ENCODE measurements at places on chromosomes 2 and 18.
A peak's percentile ranks its signal among the peaks of the same experiment; 100 is the strongest.

DNA sequence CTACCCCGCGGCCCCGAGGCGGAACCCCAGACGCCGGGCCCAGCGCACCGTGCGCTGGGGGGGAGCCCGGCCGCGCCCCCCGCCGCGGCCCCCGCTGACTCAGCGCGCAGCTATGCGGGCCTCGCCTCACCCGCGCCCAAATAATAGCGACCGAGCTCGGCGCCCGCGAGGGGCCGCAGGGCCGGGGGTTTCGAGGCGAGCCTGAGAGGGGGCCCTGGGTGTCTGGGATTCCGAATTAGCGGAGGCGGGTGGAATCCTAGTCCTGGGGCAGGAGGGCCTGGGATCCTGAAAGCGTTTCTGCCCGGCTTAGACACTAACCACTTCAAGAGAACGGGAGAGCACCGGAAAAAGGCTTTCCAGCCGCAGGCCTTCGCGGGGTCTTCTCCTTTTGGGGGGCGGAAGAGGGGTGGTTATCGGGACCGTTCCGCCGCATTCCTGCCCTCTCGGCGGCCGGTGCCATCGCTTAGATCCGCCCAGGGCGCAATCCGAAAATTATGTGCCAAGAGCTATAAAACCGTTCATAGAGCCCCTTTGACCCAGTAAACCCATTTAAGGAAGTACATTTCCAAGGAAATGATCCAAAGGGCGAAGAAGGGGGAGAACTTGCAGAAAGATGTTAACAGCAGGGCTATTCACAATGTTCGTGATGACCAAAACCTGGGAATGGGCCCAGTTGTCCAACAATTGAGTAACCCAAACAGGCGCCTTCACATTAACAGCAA is 681 bp upstream of the ROCK2 start:
- DNase-seq, result no peak

DNA sequence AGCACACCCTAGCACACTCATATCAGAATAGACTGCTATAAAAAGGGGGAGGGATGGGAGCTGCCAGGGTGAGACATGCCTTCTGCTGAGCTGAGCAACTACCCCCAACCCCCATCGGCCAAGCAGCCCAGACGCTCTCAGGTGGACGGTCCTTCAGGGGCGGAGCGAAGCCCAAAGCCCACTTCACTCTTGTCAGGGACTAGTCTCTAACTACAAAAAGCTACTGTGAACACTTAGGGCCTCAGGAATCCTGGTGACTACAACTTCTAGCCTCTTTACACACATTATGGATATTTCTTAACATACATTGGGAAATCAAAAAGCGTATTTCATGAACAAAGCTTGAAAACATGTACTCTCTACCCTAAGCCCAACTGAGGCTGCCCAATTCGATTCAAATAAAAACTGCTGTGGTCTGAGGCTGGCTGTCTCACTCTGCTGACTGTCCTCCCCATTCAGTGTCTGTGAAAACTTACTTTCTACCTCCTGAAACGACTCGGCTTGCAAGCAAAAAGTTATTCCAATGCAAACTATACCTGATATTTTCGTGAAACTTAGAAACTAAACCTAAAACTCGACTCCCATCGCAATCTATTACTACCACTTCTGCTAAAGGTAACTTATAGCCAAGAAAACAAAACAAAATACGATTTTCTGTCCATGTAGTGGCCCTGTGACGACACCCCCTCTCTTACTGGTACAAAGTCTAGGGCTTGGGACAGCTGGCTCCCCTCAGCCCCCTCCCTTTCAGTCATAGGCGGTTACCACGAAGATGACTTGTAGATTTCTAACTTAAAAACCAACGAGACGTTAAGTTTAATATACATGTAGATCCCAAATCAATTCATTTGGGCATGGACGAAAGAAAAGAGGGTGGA is 1.2 kb downstream of the SERTAD2 start:
- DNase-seq, result no peak

DNA sequence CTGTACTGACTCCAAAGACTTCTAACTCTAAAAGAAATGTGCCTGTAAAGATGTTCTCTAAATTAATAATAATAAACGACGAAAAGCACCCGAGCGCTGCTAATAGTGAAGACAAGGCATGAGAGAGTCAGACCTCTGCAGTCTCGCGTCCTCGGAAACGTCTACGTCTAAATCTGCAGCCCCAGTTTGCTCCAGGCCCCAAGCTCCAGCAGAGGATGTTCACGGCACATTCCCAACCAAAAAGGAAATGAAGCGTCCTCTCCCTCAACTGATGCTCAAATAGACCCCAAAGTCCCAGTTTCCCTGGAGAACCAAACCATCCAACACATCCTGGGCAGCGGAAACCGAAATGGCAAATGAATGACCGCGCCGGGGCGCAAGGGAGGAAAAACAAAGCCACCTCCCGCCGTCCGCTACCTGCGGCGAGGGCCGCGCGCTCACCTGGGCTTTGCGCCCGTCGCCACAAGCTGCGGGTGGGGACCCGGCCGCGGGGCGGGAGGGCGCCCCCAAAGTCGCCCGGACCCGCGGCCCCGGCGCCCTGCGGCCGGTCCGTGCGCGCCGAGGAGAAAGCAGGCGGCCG is 47.1 kb upstream of the CCDC150 start:
- DNase-seq, result peak; percentile 57

- DNase-seq, result no peak
Observed at GRCh38 chr2:152385650-152386049, 50.7 kb downstream of the FMNL2 start.

DNA sequence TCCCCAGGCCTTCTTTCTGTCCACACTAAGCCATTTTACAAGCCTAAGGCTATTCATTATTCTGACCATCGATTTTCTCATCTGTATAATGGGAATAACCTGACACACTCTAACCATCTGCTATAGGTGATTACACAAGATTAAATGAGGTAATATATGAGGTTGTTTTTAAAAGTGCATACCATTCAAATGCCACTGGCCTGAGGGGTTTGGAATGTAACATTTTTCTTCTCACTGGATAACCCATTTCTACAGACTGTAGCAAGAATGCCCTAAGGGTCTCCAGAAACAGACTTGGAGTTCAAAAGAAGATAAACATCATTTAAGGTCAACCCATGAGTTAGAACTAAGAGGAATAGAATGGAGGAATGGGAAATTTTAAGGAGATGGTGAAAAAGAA is 111.7 kb upstream of the SETBP1 start:
- no peak for DNase-seq

DNA sequence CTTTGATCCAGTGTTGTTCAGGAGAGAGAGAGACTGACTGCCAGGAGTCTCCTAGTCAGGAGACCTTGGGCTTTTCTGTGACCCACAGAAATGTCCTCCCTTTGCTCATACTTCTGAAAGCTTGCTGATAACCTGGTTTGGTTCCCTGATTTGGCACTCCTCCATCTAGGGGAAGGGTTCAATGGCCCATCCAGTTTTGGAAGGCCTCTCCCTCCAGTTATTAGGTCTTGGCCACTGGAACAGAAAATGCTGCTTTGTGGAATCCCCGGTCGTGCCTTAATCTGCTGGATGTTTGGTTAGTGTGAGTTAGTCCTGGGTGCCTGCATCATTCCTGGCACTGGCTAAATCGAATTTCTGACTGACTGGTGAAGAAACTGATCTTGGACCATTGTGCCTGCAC is 35.7 kb downstream of the KDM3A start:
- no peak for DNase-seq

DNA sequence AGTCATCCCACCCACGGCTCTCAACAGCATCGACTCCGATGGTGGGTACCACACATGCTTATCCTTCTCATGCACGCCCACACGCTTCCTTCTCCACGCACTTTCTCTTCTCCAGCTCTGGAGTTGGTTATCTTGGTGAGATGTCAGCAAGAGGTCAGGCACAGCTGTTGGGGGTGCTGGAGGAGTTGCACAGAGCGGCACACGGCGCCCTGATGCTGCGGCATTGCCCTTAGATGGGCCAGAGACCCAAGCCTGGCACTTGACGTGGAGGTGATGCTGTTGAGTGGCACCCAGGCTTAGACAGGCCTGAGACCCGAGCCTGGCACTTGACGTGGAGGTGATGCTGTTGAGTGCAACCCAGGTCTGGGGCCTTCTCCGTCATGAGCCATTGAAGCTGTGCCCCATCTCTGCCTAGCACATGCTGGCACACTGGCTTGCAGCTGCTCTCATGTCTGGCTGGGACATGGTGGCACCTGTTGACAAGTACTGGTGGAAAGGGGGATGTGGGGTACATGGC is 83.2 kb downstream of the DGKD start:
- DNase-seq, result no peak

GRCh38 chr2:46024146-46024779 is 272.9 kb upstream of the EPAS1 start:
- no peak for DNase-seq

GRCh38 chr2:72136331-72136730 is 11.3 kb downstream of the CYP26B1 start:
- peak; percentile 56 for DNase-seq

DNA sequence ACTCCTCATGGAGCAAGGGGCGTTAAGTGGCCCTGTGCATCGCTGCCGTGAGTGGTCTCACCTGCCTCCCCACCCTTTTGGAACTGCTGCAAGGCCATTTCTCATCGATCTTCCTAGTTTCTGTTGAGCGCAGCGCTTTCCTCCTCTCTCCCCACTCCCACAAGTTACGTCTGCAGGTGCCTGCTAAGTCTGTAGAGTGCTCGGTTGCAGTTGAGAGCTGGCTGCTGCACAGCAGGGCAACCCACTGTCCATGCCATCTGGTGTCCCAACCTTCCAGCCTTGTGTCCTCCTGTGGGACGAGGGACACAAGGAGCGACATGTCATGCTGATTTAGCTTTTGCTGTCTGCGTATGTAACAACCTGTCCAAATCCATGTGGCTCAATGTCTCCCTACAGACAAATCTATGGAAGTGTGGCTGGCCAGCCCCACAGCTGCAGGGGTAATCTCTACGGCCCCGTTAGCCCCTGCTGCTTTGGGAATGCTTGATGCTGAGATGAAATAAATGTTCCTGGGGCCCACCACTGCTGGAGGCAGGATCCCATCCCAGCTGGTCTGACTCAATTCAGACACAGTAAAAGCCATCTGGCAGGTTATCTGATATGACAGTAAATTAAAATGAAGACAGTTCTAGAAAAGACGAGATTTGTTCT is 68.1 kb upstream of the TCF7L1 start:
- DNase-seq, result peak; percentile 55

GRCh38 chr2:120365236-120365793 is 19.4 kb downstream of the INHBB start:
- DNase-seq, result no peak

DNA sequence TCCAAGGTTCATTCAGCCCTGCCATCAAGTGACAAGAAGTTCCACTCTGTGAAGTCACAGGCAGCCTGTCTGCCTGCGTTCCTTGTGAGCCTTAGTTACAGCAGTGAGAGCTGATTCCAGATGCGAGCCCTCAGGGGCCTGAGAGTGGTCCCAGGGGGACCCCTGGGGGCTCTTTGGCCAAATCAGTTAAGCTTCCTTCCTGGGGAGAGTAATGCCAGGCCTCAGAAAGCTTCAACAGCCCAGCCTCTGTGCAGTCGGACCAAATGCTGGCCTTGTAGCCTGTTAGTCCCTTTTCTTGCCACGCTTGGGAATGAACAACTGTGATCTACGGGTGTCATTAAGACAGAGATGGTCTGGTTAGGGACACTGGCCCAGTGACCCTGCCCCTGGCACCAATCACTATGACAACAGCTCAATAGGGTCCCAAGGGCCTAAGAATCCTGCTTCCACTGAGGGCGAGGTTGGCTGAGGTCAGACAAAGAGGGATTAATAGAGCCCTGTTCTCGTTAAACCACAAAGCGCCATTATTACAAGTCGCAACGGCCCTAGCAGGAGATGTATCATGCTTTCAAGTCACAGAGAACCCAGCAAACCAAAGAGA is 50.9 kb downstream of the HS1BP3 start:
- peak; percentile 20 for DNase-seq

GRCh38 chr18:61770279-61770678 is 122.5 kb downstream of the RNF152 start:
- no peak for DNase-seq

- peak; percentile 40 for DNase-seq
Observed at GRCh38 chr2:21270708-21271122, 146.9 kb downstream of the TDRD15 start.

DNA sequence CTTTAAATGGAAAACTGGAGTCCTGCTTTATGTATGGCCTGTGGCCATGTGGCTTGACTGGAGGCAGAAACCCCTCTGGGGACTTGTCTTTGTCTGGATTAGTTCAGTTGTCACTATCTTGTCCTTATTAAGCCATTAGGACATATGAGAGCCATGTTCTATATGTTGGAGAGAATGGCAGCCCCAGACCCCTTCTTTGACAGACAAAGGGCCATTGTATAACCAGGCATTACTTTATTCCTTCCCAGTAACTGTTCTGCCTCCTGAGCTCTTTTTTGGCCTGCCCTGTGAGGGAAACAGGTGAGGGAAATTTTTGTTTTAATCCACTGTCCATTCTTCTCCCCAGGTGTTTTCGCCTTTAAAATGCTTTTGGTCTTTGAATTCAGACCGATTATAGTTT is 43.3 kb downstream of the FSHR start:
- DNase-seq, result no peak

GRCh38 chr2:54370405-54371104 is 85.6 kb upstream of the SPTBN1 start:
- DNase-seq, result no peak

DNA sequence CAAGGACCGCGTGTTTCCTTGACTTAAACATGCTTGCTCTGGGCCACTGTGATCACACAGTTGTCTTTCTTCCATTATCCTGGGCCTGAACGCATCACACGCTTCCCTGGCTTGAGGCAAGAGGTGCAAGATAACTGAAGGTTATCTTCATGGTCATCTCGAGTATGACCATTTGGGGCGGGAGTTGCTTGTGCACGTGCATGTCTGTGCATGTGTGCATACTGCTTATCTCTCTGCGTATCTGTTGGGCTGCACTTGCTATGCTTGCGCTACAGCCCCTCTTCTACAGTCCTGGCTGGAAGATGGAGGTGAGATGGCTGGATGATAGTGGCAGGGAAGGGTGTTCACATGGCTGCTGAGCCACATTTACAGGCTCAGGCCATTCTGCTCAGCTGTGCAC is 27.2 kb upstream of the EFR3B start:
- no peak for DNase-seq

- DNase-seq, result no peak
Observed at GRCh38 chr18:1062588-1062987, 157.9 kb downstream of the ADCYAP1 start.

- DNase-seq, result no peak
Observed at GRCh38 chr2:14047491-14047890, 585.0 kb upstream of the LRATD1 start.

GRCh38 chr2:76448956-76449355 is 738.2 kb upstream of the GCFC2 start:
- no peak for DNase-seq

- DNase-seq, result no peak
Observed at GRCh38 chr2:98383166-98383565, 36.9 kb downstream of the CNGA3 start.

GRCh38 chr2:218780851-218781690 is 876 bp upstream of the CYP27A1 start:
- DNase-seq, result no peak

GRCh38 chr2:178110681-178111080 is 1.6 kb upstream of the RBM45 start:
- DNase-seq, result no peak

GRCh38 chr2:14547830-14548229 is 84.7 kb upstream of the LRATD1 start:
- DNase-seq, result no peak

- DNase-seq, result no peak
Observed at GRCh38 chr2:112829101-112829960, 7.2 kb downstream of the IL1B start.

- no peak for DNase-seq
Observed at GRCh38 chr2:219636144-219636915, 8.9 kb downstream of the SLC4A3 start.

Data from right hindlimb (tissue), 1 donor.